ENCODE measurements at places on chromosomes 12 and 14.

DNA sequence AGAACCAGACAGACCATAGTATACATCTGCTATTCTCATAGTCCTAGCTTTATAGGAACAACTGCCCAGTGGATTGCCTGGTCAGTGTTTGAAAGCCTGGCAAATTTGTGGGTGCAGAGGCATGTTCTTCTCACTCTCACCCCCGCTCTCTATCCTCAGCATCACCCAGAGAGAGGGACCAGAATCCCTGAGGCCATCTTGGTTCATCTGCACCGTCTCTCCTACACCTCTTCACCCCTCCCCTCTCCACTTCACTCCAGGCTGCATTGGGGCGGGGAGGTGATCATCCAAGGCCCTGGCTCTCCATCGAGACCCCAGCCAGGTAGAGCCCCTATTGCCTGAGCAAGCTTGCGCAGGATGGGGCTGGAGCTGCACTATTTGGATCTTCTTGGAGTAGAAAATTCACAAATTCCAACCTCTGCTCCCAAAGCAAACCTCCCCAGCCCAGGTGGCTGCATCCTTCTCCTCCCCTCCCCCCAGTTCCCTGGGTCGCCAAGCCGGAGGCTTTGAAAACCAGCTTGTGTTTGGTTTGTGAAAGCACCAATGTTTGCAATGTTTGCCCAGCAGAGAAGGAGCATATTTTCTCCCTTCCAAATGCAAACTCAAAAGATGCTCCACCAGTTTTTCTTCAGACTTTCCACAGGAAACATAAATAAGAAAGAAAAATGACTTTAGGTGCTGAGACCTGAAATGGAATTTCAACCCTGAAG lies 18.6 kb upstream of the COL2A1 start:
- peaks cover 13% of the 10 kb centered on the region for H3K27me3 ChIP-seq
- no peak overlapping the region for H3K27ac ChIP-seq
- H3K36me3 ChIP-seq = no peaks in the 10 kb centered on the region

DNA sequence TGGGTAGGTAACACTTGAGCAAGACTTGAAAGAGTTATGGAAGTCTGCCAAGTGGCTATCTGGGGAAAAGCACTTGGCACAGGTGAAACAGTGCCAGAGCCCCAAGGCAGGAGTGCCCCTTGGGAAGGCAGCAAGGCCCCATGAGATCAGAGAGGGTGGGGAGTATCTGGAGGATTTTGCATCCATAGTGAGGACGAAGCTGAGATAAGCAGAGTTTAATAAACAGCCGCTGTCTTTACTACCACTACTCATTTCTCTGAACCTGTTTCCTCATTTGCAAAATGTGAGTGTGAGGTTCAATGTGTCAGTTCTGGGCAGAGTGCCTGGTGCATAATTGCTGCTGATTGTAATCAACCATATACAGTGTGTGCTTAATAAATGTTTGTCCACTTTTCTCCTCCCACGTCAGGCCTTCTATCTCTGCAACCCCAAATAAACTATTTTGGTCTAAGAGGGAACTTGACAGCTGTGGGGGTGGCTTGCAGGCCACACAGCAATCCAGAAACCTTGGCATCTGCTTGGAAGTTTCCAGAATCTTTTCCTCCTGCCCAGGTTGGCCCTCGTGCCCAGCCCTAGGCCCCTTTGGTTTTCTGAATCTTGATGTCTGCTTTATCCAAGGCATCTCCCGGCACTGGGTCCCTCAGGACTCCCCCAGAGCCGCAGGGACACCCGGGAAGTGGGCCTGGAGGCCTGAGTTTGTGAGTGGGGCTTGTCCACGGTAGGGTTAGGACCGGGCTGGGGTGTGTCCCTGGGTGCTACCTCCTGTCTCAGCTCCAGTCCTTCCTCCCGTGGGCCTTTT lies 4.5 kb downstream of the ABCB9 start:
- no peak overlapping the region for H3K27ac ChIP-seq
- H3K4me1 ChIP-seq = peaks cover 21% of the 10 kb centered on the region
- no peaks in the 10 kb centered on the region for H3K36me3 ChIP-seq
- H3K4me3 ChIP-seq = no peak overlapping the region

GRCh38 chr12:21695986-21696385 lies 38.3 kb upstream of the LDHB start:
- no peaks in the 10 kb centered on the region for H3K27me3 ChIP-seq
- H3K36me3 ChIP-seq = no peaks in the 10 kb centered on the region
- H3K4me1 ChIP-seq = peaks cover 9% of the 10 kb centered on the region
- DNase-seq = no peak

GRCh38 chr12:104219908-104220404 lies 4.4 kb downstream of the TXNRD1 start:
- H3K4me3 ChIP-seq = no peak overlapping the region
- peaks cover 32% of the 10 kb centered on the region for H3K4me1 ChIP-seq
- peak overlapping the region; percentile 69 for H3K27ac ChIP-seq
- no peak for DNase-seq
- no peaks in the 10 kb centered on the region for H3K36me3 ChIP-seq

DNA sequence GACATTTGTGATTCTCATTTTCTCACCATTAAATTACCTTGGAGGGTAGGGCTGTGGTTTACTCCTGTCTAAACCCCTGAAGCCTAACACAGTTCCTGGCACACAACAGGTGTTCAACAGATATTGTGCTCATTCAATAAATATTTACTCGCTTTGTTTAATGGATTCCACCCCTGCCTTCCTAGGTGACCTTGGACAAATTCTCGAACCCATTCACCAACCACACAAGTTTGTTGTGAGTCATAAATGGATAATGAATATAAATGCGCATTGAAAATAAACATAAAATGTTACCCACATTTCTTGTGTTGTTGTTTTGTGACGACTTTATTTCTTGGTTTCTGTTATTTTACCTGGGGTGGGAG lies 362 bp upstream of the TSFM start:
- H3K4me3 ChIP-seq = peak overlapping the region; percentile 95
- no peak for DNase-seq
- peaks cover 18% of the 10 kb centered on the region for H3K4me1 ChIP-seq
- peak overlapping the region; percentile 74 for H3K27ac ChIP-seq
- peaks cover 27% of the 10 kb centered on the region for H3K36me3 ChIP-seq
